ENCODE measurements at places on chromosomes 1 and 21.

DNA sequence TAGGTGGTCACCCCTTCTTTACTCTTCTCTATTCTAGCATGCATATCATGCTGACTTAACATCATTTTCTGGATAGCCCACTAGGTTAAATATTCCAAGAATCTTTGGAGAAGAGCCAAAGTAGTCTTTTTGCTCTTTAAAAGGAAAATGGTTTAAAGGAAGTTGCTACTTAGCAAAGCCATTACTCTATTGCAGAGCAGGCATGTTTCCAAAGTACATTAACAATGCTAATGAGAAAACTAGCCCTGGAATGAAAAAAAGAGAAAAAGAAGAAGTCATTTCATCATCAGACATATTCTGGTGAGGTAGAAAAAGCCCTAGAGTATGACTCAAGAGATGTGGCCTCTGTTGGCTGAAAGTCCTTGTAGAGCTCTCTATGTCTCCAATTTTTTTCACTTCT, 74.0 kb downstream of the NUF2 start:
- DNase-seq, result no peak

GRCh38 chr1:85093644-85094043, 45.3 kb upstream of the MCOLN3 start:
- no peak for DNase-seq

DNA sequence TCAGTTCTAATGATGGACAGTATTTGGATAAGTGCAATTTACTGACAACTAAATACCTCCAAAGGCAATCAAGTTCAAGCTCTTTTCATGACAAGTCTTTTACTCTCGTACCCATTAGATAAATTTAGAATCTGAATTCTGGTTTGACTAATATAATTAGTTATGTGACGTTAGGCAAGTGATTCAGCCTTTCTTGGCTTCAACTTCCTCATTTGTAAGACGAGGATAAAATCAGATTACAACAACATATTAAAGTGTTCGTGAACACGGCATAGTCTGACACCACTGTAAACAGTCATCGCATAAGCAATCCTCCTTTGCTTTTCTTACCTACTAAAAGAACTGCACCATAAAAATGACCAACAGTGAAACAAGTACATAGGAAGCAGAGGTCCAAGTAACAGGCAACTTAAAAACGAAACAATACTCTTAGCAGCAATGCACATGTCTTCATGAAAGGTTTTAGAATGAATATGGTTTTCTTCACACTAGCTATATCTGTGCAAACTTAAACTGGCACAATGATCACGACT, 25.7 kb downstream of the COA6 start:
- DNase-seq, result no peak

- DNase-seq, result no peak
These were observed 602 bp upstream of the CGN start for GRCh38 chr1:151510614-151510956.

DNA sequence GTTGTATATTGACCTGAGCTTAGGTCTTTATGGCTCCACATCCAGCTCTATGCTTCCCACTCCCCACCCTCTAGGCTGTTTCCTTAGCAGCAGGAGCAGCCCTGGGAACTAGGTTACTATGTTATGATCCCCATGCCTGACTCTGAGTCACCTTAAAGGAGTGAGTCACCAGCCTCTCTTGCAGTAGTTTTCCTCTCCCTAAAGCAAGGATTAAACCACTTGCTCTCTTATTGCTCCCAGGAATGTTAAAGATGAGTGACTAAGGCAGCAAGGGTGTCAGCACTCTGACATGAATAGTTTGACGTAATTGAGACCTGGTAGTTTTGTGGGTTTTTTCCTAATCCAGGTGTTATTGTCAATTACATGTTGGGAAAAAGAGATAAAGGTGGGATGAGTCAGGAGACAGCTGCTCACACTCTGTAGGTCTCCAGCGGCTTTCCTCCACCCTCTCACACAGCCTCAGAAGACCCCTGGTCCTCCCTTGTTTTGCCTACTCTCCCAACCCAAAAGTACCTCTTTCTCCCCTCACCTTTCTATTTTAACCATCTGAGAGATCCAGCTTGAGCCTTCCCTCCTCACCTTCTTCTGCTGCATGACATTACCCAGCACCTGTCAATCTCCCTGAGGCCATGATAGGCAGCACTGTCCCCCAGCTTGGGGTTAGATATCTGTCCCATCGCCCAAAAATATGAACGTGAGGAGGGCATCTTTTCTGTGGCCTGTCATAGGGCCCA, 369.1 kb upstream of the VAMP3 start:
- DNase-seq, result no peak

GRCh38 chr1:161092621-161093028, 3.3 kb upstream of the NECTIN4 start:
- DNase-seq, result no peak

DNA sequence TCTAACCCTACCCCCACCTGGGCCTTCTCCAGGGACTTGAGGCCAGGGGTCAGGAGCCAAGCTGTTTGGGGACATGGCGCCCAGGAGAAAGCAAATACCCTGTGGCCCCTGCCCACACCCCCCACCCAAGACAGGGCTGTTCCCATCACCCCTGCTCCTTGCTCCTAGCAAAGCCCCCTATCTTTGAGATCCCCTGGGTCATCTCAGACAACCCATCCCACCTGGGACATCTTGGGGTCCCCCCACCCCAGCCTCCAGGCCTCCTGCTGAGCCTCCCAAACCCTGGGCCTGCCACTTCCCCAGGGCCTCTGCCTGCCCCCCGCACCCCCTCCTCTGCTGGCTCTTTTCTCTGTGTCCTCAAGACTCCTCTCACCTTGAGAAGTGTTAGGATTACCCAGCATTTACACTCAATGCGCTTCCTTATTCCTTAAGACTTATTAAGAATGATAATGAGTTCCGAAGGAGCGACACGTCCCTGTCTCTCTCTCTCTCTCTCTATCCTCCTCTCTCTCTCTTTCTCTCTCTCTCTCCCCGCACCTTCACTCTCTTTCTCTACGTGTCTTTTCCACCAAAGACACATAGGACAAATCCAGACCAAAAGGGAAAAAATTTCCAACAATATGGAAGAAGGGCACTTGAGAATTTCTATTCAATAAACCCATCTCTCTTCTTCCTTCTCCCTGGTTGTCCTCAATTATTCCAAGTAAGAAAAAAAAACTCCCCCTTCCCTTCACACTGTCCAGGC, 7.2 kb downstream of the CASZ1 start:
- no peak for DNase-seq

DNA sequence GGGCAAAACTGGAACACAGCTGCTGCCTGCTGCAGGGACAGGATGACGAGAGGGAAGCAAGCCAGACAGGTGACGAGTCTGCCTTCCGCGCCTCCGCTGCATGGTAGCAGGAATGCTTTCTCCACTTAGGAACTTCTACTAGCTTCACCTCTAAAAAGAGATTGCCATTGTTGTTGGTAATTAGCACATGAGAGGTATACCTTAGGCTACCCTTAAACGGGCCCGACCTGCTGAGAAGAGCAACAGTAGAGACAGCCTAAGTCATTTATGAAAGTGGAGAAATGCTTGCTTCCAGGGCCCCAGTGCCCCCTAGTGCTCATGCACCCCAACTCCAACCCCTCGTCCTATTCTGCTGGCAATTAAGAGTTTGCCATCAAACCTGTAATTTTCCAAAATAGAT, 96.9 kb upstream of the AKT3 start:
- peak; percentile 59 for DNase-seq

GRCh38 chr1:202968895-202969295, 1.8 kb upstream of the CYB5R1 start:
- peak; percentile 77 for DNase-seq

DNA sequence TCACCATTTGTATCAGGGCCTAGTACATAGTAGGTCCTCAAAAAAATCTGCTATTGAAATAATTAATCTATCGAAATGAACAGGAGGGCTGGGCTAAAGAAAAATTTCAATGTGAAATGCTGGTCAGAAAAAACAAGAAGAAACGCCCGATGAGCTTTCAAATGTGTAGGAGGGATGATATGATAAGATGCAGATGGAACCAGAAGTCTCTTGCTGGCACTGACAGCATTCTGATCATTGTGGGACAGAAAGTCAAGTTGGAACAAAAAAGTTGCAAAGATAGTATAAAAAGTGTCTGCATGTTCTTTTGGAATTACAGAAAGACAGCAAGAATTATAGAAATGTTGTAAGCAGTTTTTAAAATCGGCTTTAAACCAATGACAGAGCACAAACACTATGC, 11.1 kb downstream of the G0S2 start:
- no peak for DNase-seq

GRCh38 chr1:25195835-25196234, 36.5 kb downstream of the SYF2 start:
- no peak for DNase-seq

- no peak for DNase-seq
These were observed 126.7 kb downstream of the FOXD2 start for GRCh38 chr1:47564570-47564969.

- no peak for DNase-seq
These were observed 28.3 kb downstream of the PRDX6 start for GRCh38 chr1:173505391-173505790.

- DNase-seq, result no peak
These were observed 31.6 kb downstream of the BRWD1 start for GRCh38 chr21:39281853-39282252.

DNA sequence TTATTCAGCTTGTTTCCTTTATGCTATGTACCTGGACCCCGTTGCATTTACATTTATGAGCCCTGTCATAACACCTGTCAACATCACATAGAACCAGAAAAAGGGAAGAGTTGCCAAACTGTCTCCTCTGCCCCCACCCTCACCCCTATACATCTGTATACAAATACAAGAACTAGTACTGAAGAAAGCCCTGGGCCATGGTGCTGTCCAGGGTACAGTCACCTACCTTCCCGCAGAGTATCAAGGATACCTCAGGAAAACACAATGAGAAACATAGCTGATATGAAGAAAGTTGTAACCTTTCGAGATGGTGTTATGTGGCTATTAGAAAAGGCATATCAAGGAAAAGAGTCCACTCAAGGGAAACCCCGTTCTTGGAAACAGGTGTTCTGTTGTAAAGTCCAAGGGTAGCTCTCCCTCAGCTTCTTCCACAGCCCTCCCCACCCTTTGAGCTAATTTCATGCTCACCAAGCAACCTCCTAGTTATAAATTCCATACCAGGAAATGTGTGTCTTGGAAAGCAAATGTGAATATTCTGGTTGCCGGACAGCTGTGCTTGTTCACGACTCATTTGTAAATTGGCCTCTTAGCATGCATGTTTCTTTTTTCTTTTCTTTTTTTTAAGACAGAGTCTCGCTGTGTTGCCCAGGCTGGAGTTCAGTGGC, 16.7 kb upstream of the AVPR1B start:
- no peak for DNase-seq

DNA sequence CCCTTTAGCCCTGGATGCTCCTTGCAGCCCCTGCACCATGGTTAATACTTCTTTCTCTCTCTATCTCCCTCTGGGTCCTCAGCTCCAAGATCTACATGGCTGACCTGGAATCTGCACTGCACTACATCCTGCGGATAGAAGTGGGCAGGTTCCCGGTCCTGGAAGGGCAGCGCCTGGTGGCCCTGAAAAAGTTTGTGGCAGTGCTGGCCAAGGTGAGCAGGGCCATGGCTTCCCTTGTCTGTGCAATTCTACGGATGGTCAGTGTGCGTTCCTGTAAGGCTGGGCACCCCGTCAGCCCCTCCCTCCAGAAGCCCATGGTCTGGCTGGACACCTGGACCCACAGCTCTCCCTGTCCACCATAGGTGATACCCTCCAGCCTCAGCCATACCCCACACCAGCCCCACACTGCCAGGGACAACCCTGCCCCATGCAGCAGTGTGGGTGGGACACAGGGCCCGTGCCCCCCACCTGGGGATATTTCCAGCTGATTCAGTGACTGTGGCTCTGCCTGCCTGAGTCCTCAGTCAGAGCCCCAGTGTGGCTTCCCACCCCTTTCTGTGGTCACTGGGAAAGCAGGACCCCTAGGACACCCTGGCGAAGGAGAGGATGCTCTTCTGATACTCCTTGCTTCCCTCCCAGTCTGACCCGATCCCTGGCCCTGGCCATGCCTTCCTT, 31.4 kb downstream of the QSOX1 start:
- no peak for DNase-seq

DNA sequence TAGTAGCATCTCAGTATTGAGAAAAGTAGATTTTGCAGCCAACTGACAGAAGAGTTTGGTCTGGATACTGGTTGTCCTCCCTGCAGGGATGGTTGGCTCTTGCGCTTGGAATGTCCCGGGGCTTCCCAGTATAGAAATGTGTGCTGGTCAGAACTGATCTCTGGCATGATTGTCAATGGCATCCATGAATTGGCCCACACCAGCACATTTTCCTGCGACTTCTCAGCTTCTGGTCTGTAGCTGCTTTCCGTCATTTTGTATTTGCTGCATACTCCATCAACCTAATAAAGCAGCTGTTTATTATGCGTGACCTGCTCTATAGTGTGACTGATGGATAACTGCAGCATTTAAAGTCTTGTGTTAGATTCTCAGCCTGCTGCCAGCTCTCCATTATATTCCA, 203.7 kb downstream of the S1PR1 start:
- DNase-seq, result no peak

GRCh38 chr1:218965821-218966220, 207.9 kb upstream of the LYPLAL1 start:
- DNase-seq, result no peak

DNA sequence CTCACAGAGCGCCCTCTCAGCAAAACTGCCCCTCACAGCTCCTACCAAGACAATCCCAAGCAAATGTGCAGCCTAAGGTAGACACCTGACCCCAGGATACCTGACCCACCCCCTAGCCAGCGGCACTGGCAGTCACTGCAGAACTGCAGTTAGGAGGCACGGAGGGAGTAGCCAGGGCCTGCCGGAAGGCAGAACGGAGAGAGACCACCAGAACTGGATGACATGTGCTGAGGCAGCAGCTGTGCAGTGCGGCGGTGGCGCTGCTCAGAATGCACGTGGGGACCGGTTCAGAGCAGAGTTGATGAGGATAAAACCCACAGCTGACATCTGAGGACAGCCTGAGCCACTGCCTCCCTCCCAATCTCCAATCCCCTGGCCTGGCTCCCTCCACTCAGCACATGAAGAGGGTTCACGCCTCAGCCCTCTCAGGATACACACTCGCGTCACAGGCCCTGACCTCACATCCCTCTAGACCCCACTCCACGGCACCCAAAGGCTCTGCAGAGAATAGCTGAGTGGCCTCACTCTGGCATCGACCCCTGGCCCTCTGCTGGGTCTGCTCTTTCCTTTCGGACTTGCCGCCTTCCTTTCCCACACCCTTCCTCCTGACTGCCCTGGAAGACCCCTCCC, 29.6 kb downstream of the UBE2G2 start:
- no peak for DNase-seq

DNA sequence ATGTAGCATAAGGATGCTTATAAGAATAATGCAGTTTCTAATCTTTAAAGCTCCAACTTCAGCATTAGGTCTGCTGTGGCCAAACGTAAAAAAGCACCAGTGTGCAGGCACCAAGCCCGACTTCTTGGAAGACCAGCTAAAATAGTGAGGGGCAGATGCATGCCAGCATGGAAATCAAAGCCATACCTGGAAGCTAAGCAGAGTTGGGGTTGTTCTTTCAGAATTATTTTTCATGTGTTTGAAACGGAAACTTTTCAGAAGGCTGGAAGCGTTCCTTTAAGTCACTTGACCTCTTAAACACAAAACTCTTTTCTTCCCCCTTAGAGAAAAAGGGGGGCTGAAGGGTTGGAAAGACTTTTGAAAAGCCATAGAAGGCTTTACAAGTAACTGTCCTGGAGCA, 329.2 kb upstream of the C1orf87 start:
- DNase-seq, result peak; percentile 4

GRCh38 chr1:198179556-198179981, 22.8 kb downstream of the NEK7 start:
- no peak for DNase-seq
